ENCODE measurements at places on chromosomes 16 and 17.

- DNase-seq = no peak
Measured at GRCh38 chr17:45809499-45809898, 25.4 kb downstream of the CRHR1 start.

GRCh38 chr17:48643697-48644012, 17.5 kb upstream of the HOXB9 start:
- no peak for DNase-seq

- no peak for DNase-seq
Measured at GRCh38 chr17:37170881-37171425, 204.8 kb upstream of the C17orf78 start.

DNA sequence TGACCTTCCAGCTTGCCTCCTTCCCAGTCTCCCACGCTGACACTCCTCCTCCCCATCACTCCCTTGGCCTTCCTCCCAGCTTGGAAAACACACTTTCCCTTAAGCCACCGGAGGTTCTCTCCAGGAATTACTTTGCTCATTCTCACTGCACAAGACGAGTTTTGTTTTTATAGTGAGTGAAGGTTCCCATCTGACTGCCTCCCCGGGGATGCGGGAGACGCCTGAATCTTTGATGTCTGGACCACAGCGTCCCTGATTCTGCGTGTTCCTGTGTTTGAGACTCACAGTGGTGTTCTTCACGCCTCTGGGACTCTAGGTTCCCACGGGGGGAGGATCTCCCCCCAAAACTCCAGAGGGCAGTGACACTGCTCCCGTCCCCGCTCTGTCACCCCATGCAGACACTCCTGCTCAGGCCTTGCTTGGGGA, 2.0 kb downstream of the DNAI2 start:
- no peak for DNase-seq

DNA sequence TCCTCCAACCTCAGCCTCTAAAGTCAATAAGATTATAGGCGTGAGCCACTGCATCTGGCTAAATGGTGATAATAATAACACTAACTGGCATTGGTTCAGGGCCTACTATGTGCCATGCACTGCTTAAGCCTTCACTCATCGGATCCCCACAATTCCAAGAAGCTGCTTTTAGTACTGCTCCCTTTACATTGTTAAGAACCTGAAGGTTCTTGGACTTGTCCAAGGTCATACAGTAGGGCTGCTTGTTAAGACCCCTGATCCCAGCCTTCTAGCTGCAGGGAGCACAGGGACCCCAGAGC, 6.6 kb downstream of the SREBF1 start:
- DNase-seq = no peak

GRCh38 chr17:72950242-72950931, 142.1 kb downstream of the SLC39A11 start:
- no peak for DNase-seq

GRCh38 chr16:48117217-48118105, 38.3 kb downstream of the ABCC12 start:
- no peak for DNase-seq

- no peak for DNase-seq
Measured at GRCh38 chr17:80212511-80212910, 7.6 kb downstream of the SGSH start.

- DNase-seq = peak; percentile 74
Measured at GRCh38 chr17:49496183-49496866, 1.2 kb downstream of the NGFR start.

DNA sequence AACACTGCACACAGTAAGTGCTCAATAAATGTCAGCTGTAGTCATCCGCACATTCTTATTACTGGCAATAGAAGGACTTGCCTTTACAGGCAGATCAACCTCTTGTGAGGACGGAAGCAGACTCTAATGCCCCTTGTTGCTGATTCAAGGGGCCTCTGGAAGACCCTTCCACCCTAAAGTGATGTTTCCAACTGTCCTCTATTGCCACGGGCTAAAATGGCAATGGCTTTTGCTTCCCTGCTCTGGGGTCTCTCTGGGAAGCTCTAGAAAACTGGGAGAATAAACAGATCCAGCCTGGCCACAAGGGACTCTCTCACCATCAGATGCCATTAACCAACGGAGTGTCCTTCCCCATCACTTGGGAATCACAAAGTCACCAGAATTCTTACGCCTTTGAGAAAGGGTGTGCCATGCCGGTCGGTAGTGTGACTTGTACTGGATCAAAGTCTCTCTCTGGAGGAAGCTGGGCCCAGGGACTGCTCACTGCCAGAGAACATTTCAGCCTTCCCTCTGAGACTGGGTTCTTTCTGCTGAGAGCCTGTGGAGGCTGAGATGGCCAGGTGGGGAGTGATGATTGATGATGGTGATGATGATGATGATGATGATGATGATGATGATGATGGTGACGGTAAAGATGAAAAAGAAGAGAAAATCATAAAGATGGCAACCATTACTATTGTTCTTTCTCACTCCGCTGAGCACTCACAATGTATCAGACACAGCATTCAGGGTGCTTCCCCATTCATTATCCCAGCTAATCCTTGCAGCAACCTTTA, 146.8 kb downstream of the CYLD start:
- DNase-seq = no peak

DNA sequence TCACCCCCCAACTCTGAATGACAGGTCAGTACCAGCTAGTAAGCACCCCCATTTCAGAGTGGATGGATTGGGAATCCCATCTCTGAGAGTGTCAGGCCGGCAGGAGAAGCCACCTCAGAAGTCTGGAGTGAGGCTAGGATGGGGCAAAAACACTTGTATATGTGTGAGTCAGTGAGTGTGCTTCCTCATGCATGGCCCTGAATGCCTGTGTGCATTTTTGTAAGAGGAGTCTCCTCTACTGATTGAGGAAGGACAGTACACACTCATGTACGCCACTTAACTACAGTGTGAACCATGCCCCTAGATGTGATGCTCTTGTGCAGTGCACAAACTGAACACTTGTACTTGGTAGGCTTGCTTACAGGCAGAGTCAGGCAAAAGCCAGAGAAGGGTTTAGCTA, 22.3 kb upstream of the NAGS start:
- no peak for DNase-seq
